ENCODE measurements at places on chromosomes 1 and 21.

DNA sequence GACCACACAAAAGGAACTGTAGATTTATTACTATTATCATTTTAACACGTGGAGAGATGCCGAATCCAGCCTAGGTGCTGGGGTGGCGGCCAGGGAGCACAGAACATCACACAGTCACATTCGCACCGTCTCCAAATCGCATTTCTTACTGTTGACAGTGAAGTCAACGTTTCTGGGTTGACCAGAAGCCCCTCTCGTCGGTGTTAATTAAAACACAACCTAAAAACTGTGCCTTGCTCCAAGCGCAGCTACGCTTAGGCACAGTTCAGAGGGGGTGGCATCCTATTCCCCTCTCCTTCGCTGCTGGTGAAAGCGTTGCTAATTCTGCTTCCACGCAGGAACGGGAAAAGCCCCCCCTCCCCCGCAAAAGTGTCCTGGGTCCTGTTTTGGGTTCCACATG is 4.1 kb downstream of the RIPK4 start:
- DNase-seq = no peak

GRCh38 chr1:41546833-41547135 is 62.3 kb upstream of the EDN2 start:
- DNase-seq = no peak

DNA sequence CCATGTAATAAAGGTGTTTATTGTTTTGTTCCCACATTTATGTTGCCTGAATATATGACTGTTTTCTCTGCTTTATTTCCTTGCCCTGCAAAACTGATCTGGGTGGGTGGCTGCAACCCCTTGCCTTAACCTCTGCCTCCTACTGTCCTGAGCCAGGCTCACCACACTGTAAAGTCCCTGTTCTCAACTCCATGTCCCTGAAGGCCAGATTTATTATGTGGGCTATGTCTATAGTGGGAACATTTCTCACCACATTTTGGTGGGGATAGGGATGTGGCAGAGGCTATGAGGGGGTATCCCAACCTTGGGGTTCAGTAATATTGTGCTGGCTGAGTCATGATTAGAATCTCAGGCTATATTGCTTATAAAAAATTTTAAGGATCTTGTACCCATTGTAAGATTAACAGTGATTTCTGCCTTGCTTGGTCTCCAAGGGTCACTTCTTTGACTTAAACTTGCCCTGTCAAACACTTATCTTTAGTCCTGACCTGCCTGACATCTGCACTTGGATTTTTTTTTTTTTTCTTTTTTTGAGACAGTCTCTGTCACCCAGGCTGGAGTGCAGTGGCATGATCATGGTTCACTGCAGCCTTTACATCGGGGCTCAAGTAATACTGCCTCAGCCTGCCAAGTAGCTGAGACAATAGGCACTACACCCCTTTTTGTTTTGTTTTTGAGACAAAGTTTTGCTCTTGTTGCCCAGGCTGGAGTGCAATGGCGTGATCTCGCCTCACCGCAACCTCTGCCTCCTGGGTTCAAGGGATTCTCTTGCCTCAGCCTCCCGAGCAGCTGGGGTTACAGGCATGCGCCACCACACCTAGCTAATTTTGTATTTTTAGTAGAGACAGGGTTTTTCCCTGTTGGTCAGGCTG is 3.6 kb downstream of the RPS8 start:
- no peak for DNase-seq

- DNase-seq = no peak
These were observed 117.3 kb downstream of the RHOU start for GRCh38 chr1:228852511-228853088.

DNA sequence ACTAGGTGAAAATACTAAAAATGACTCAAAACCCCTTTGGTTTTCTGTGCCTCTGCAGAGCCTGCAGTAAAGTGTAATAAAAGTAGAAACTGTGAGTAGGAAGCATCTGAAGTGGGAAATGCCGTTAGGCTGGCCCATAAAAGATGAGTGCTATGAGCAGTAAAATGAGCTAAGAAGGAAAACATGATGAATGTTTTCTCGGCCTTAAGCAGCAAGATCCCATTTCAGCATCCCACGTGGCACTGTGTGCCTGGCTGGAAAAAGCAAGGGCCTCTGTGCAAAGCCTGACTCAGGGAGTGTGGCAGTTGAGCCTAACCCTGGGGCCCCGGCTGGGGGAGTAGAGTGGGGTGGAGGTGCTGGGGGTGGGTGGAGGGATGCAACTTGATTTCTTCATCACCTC is 109.5 kb downstream of the TBX15 start:
- DNase-seq = no peak

GRCh38 chr1:111909030-111909429 is 80.4 kb downstream of the KCND3 start:
- DNase-seq = no peak

DNA sequence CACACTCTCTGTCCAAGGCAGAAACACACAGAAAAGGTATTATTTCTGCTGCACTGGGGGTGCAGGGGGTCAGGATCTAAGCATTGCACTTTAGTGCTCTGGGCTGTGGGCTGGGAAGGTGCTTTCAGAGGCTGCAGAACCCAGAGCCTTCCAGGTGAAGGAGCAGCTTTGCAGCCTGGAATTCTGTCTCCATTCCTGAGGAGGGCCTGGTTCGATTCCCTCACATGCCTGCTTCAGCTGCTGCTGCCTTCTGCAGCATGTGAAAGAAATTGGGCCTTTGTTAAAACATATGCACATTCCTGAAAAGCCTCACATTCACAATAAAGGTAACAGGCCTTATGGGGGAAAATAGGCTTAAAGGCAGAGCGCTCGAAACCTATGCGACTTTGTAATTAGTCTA is 35.9 kb downstream of the VTCN1 start:
- no peak for DNase-seq

- DNase-seq = no peak
These were observed 575.5 kb downstream of the PLPP3 start for GRCh38 chr1:56003846-56004245.

DNA sequence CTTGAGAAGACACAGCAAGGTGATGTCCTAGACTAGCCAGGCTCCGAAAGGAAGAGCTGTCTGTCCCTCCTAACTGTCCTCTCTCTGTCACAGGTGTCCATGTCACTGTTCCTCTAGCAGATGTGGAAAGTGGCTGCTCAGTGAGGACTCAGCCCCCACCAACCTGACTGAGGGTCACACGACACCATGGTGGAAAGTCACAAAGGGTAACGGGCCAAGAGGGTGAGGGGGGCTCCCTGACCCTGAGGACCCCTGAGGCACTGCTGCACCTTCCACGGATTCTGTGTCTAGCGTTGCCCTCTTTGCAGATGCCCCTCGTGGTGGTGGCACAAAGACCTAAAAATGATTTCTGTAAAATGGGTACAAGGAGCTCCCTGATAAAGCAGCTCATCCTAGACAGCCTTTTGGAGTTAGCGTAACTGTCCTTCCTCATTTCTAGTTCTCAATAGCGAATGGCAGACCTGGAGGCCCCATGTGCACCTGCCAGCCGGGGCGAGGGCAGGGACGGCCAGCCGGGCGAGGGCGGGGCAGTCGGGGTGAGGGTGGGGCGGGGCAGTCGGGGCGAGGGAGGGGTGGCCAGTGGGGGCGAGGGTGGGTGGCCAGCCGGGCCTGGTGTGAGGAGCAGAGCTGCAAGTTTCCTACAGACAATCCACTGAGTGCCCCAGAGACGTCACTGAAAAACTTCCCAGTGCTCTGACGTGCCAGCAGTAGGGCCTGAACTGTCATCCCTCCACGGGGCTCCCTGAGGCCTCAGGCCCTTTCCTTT is 23.4 kb downstream of the POFUT2 start:
- DNase-seq = no peak

- DNase-seq = no peak
These were observed 65.0 kb downstream of the PRSS38 start for GRCh38 chr1:227880342-227880924.

GRCh38 chr1:172902861-172903381 is 147.8 kb downstream of the TNFSF18 start:
- DNase-seq = peak; percentile 73

GRCh38 chr1:20867062-20867461 is 80.0 kb upstream of the HP1BP3 start:
- no peak for DNase-seq

DNA sequence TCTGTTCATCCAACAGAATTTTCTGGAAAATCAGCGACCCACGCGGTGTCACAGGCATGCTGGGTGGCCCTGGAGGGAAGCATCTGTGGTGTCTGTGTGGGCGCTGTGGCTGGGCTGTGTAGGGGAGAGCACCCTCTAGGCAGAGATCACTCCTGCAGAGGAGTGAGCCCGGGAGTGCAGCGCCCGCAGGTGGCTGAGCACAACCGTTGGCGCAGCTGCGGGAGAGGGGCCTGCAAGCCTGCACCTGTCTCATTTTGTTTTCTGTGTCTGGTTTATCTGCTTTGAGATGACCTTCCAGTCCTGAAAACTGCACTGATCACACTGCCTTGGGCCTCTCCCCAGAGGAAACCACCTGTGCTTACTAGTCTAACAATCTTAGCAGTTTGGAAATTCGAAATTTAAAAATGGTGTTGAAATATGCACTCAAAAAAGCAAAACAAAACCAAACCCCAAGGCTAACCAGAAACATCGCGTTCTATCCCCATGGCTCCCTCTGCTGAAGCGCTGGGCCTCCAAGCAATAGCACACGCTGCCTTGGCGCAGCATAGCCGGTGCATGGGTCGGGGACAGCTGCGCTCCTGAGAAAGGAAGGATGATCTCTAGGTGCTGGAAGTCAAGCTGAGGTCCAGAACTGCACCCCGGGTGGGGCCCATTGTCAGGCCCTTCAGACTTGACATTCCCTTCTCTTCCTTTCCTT is 4.8 kb downstream of the FAM3B start:
- DNase-seq = no peak

DNA sequence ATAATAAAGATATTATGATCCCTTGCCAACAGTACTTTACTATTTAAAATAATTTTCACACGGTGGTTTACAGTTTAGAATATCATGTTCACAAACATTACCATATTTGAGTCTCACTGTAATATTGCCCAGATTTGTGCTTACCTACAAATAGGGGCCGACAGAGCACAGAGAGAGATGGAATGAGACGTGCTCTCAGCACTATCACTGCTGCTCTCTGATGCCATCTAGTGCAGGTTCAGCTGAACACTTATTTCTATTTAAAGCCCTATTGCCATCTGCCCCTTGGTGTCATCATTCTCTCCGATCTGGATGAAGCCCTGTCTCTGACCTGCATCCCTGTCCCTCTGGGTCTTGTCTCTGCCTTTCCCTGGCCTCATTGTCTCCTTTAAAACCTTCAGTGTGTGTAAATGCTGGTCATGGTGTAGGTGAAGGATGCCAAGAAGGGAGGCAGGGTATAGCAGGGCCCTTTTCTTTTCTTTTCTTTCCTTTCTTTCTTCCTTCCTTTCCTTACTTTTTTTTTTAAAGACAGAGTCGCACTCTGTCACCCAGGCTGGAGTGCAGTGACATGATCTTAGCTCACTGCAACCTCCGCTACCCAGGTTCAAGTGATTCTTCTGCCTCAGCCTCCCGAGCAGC is 6.9 kb upstream of the GPATCH4 start:
- peak; percentile 50 for DNase-seq

GRCh38 chr1:6212193-6212959 is 6.5 kb downstream of the RNF207 start:
- DNase-seq = no peak

GRCh38 chr1:227357171-227357926 is 39.1 kb upstream of the CDC42BPA start:
- DNase-seq = peak; percentile 56

DNA sequence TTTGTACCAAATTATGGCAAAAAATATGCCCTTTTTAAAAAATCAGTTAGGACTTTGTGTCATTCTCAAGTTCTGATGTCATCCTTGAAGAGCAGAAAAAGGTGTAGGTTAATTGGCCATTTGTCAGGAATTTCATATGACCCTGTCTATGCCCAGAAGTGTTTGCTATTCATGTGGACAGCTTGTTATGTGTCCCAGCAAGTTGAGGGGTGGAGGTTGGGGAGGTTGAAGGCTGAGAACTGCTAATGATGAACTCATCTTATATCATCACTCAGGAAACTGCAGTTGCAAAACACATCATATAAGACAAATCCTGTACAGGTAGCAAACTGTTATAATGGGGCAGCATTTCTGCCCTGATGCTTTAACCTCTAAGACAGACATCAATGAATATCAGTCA is 106.5 kb downstream of the PHTF1 start:
- DNase-seq = no peak

- DNase-seq = no peak
These were observed 12.1 kb downstream of the CAMK2N1 start for GRCh38 chr1:20473894-20474293.

DNA sequence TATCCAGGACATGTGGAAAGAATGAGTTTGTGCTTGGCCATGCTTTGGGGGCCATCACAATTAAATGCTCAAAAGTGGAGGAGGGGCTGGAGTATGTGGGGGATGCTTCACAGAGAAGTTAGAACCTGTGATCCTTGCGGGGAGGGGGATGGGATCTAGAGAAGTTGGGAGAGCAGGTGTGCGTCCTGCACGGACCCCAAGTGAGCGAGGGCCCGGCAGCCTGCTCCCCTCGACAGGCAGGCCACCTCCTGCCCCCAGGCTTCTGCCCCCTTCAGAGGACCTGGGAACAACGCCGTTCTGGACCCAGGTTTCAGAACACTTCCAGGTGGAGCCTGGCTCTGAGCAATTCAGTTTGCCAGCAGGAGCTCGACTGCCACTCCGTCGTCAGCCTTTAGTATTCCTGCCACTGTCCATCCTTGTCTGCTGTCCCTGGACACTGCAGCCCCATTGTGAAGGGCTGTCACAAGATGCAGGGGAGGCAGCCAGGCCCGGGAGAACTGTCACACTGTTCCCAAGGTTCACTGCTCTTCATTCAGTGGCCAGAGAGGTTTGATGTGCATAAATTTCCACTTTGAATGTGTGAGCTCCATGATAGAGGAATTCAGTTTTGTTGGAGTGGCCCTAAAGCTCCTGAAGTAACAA is 112.2 kb downstream of the DHRS3 start:
- DNase-seq = no peak

DNA sequence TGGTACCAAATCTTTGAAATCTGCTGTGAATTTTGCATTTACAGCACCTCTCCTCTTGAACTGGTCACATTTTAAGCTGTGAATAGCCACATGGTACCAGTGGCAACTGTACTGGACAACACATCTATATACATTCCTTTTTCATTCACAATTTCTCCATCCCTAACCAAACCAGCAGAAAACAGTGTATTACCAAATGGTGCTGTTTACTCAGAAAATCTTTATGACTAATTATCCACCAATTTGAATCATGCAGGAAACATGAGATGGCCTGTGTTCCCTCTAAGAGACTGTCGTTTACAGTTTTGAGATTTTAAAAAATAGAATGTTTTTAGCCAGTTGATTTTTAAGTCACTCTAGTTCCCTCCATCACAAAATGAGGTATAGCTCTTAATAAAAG is 17.6 kb upstream of the CCT8 start:
- no peak for DNase-seq

- no peak for DNase-seq
These were observed 4.5 kb upstream of the NPHP4 start for GRCh38 chr1:5996641-5997270.

GRCh38 chr1:157301477-157302198 is 163.4 kb upstream of the ETV3 start:
- DNase-seq = no peak

Measured in GM04504 (cell line).